ENCODE measurements at places on chromosomes 7 and 10. TPM values are rescaled to one million over a fixed set of nuclear protein-coding genes. Genes with fewer than 3 reads are reported as not detected.

- no peak for DNase-seq
Measured at GRCh38 chr7:125506331-125506730, 576.7 kb upstream of the POT1 start.

The COL28A1 gene
- 1.2 TPM for total RNA-seq

DNA sequence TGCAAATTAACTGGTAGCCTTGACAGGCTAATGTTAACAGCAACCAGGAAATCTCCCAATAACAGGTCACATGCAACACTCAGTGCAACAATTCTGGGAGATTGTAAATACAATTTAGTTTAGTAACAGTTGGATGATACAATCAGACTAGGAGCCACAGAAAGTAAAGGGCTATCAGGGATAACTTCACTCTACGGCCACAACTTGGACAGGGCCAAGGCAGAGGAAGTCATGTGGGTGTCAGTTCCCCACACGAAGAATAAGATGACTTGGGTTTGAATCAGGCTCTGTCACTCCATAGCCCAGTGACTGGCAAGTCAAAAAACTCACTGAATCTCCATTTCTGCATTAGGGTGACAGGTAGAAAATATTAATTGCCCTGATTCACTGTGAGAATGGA, 217.3 kb upstream of the CCDC6 start:
- no peak for DNase-seq

The POLR2J2 gene
- total RNA-seq: 2.5 TPM

The ACHE gene
- total RNA-seq: 1.0 TPM

DNA sequence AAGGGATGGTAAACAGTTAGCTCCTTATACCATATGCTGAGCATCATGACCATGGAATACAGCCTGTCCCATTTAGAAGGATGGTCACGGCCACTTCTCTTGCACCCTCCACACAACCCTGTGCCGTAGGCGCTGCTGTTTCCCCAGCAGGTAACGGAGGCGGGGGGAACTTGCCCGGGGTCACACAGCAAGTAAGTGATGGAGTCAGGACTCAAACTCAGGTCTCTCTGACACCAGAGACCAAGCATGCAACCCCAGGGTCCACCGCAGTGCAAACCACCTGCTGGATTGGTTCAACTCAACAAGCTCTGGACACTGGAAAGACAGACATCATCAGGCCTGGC, 71.6 kb downstream of the ZRANB1 start:
- no peak for DNase-seq

DNA sequence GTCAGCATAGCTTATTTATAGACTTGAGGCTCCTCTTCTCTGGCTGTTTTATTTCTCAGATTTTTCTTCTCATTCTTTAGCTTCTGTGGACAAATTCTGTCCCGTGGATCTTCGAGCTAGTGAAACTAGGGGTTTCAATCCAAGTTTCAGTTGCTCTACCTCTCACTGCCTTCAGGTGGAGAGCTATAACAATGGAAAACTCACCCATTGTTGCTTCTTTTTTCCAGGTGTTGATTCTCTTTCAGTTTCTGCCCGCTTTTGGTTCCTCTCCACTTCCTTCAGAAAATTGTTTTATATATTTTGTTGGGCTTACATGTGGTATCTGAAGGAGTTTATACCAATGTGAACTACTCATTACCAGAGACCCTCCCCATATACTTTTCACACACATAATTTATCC, 266.1 kb downstream of the TCF7L2 start:
- DNase-seq: no peak
